ENCODE measurements at places on chromosomes 11 and 22.

DNA sequence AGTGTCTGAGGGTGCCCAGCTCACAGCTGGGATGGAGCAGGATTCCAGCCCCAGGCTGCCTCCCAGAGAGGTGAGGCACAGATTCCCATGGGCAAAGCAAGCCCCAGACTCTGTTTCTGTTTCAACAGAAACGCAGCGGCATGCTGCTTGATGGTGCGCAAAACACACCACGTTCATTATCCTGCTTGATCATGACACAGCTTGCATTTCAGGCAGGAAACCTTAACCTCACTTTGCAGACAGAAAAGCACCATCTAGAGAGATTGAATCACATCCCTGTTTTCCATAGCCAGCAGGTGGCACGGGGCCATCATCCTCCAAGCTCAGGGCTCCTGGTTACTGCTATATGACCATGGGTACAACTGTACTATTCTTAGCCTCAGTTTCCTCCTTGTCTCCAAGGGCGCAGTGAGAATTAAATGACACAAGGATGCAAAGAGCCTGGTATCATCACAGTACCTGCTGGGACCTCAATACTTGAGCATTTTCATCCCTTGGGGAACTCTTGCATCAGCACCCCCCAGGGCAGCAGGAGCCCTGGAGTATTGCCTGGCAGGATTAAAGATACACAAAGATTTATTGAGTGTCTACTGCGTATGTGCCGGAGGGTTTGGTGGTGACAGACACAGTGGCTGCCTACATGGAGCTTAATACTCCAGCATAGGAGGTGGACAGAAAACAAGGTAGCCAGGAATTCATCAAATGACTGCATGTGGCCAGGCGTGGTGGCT is 110.0 kb downstream of the TP53I11 start:
- DNase-seq = no peak

DNA sequence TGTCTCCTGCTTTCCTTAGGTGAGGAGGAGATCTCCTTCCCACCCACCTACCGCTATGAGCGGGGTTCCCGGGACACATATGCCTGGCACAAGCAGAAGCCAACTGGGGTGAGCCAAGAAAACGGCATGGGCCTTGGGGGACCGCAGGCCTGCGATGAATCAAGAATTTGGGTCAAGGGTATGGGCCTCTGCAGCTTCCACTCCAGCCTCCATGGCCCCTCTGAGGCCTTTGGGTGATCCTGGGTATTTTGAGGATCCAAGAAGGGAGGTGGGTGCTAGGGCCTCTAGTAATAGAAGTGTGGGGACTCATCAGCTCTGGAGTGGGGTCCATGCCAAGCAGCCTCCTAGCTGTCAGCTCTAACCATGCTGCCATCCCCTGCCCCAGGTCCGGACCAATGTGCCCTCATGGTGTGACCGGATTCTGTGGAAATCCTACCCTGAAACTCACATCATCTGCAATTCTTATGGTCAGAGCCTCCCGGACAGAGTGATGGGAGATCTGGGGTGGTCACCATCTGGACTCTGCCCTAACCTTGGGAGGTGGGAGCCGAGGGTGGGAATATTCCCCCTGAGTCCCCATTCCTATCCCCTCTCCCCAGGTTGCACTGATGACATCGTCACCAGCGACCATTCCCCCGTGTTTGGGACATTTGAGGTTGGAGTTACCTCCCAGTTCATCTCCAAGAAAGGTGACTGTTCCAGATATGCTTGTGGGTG is 8.6 kb downstream of the INPPL1 start:
- DNase-seq = no peak

GRCh38 chr11:83069441-83070043 is 2.2 kb downstream of the RAB30 start:
- DNase-seq = no peak

GRCh38 chr11:70747921-70748320 is 349.6 kb downstream of the CTTN start:
- no peak for DNase-seq

DNA sequence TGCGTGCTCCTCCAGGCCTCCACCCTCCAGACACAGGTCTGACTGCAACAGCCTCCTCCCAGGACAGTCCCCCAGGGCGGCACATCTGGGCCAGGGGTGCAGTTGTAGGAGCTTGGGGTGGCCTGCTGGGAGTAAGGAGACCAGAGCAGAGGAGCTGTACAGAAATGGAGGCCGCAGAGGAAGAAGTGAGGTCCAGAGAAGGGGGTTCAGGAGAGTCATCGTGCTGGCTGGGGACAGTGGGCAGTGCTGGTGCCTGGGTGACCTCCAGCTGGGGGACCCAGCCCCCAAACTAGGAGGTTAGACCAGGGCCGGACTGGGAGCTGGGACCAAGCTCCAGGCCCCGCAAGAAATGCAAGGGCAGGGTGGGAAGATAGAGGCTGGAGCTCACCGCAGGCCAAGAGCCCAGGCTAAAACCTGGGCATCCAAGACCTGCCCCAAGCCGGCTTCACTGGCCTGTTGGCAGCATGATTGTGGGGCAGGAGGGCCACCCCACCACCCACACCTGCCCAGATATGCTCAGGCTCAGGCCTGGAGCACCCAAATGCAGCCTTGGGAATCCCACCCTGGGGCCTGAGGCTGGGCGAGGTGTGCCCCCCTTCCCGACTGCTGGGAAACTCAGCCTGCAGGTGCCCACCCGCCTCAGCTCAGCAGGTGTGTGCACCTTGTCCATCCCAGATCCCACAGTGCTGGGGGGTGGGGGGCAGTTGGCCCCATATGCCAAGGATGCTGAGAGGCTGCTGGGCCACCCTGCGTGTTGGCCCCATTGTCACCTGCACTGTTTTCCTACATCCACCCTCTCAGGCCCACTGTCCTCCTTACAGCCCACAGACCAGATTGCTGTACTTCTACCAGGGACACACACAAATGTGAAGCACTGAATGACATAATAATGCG is 96.9 kb downstream of the MORC2 start:
- no peak for DNase-seq

GRCh38 chr22:33105501-33105911 is 47.3 kb upstream of the SYN3 start:
- DNase-seq = no peak

- DNase-seq = no peak
These were observed 5.7 kb upstream of the TMEM41B start for GRCh38 chr11:9320047-9320446.

All from HFF-Myc (cell line).